ENCODE measurements at places on chromosomes 6 and 20.

- no peak for DNase-seq
These were observed 269.3 kb downstream of the DLL1 start for GRCh38 chr6:170021579-170021978.

- DNase-seq = peak; percentile 51
These were observed 114.7 kb upstream of the ZNF217 start for GRCh38 chr20:53708129-53708968.

DNA sequence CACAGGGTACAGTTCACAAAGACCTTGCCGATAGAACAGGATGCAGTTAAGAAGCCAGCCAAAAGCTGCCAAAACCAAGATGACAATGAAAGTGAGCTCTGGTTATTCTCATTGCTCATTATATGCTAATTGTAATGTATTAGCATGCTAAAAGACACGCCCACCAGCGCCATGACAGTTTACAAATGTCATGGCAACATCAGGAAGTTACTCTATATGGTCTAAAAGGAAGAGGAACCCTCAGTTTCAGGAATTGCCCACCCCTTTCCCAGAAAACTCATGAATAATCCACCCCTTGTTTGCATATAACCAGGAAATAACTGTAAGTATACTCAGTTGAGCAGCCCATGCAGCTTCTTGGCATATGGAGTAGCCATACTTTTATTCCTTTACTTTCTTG, 748.7 kb downstream of the QKI start:
- no peak for DNase-seq

DNA sequence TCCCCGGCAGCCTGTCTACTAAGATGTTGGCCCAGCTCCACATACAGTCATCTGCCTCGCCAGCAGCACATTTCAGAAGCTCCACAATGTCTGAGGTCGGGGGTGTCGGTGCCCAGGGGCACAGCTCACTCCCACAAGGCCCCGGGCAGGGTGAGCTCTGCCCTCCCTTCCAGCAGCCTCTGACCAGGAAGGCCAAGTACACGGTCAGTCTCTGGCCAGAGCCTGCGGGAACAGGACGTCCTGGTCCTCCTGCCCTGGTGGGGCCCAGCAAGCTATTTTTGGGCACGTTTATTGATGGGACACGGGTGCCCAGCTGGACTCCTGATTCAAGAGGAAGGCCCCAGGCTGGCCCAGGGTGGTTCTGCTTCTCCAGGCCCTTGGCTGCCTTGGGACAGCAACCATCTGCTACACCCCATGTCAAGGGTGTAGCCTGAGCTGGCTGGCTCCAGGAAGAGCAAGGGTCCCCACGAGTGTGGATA, 114.9 kb upstream of the PTPN1 start:
- DNase-seq = no peak

DNA sequence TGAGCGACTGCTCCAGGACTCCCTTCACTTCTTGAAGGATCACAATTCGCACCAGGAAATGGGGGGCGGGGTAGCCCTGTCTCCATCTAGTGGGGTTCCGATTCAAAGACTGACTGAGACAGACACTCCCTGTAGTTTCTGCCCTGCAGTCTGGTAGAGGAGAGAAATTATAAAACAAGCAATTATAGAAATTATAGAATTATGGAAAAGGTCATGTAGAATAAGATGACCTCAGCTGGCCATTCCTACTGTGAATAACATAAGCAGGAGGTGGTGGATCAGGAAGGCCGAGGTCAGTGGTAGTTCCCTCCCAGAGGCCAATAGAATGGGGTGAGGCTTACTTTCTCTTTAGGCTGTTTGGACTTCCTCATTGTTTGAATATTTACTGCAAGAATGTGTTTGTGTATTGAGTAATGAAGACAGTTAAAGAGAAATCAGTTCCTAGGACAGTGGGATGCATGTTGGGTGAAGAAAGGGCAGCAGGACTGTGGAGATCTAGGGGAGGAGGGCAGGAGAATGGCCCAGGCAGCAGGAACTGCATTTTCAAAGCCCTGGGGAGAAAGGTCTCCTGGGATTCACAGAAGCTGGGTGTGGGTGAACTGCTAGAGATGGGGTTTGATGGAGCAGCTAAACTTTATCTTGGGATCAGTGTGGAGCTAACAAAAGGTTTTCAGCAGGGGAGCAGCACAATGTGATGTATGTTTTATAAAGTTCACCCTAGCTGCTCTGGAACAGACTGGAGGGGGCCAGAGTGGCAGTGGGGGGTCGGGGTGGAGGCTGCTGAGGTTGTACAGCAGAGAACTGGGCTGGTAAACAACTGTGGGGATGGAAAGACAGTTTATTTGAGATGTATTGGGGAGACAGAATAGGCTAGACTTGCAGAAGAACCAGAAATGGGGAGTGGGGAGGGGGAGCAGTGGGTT, 2.1 kb downstream of the ZNF341 start:
- DNase-seq = peak; percentile 26

DNA sequence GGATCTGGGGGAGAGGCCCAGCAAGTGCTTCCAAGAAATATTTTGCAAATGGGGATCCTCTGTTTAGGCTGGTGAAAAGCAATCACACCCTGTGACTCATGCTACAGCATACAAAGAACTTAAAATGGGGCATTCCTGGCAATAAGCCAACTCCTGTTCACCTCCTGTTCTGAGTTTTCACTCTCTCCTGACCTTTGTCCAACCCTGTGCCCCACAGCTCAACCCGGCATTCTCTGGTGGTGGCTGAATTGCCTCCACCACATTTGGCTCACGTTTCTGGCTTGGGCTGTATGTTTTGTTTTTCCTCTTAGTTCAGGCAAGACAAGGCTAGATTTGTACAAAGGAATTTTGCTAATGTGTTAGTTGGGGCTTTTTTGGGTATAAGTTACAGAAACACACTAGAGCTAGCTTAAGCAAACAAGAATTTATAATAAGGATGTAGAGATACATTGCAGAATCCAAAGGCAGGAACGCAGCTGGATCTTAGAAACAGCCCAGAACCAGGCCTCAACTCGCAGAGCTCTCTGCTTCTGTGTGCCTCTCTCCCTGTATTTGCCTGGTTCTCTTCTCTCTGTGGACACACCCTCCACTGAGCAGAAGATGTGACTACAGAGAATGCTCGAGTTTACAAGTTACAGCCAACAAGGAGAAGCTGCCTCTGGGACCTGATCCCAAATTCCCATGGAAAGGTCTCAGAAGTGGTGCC, 9.4 kb downstream of the ABCC10 start:
- no peak for DNase-seq

GRCh38 chr6:169324656-169325459, 71.2 kb upstream of the THBS2 start:
- DNase-seq = no peak

DNA sequence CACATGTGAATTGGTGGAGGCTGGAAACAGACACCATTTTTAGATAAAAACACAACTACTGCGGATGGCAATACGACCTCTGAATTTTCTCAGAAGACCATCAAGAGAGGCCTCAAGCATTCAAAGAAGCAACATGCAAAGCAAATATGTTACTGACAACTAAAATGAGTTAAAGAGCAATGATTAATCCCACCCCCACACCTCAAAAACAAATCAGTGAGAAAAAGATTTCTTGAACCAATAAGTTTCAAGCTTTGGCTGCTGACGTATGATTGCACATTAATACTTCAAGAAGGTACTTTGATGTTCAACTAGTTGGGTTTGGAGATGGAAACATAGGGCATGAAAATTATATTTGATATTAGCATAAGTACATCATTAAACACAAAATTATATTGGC, 982 bp downstream of the MMUT start:
- DNase-seq = no peak

- DNase-seq = no peak
These were observed 108.6 kb downstream of the BANF2 start for GRCh38 chr20:17808357-17808756.

DNA sequence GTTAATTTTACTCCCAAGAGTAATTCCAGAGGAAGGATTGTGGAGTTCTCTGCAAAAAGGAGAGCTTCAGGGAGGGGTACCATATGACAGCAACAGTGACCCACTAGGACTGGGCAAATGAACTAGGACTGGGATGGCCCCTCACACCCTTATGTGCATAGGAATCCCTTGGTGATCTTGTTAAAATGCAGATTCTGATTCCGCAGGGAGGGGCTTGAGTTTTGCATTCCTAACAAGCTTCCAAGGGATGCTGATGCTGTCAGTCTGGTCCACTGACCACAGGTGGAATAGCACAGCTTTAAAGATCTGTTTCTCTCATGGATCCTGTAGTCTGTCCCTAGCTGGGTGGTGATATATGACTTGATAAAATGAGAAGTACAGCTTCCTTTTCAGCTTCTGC, 6.3 kb upstream of the FOXA2 start:
- no peak for DNase-seq

DNA sequence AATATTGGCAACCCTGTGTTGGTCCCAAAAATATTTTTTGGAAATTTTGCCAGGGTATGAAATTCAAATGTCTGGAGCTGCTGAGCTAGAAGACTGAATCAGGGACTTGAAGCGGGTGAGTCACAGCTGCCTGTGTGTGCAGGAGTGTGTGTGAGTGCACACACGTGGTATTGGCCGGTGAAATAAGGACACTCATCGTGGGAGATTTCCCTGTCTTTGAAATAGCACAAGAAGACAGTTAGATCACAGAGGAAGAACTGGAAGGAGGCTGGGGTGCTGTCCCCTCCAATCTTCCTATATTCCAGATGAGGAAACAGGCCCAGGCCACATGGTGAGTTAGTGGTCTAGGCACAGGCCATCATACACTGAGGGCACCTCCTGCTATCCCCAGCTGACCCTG, 123.8 kb upstream of the MLN start:
- DNase-seq = no peak

DNA sequence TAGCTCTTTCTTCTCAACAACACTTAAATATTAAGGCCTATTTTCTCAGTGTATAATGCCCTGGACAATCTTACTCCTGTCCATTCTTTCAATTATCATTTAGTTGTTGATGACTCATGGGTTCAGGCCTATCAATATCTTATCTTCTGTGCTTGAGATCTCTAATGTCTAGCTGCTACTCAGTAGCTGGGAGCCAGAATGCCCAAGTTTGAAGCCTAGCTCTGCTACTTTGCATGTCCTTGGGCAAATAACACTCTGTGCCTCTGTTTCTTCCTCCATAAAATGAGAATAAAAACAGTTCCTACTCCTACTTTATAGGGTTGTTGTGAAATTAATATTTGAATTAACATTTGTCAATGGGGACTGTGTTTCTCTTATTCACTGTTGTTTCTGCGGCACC, 69.5 kb downstream of the MAN1A1 start:
- no peak for DNase-seq

GRCh38 chr6:131787079-131787478, 20.7 kb upstream of the ENPP1 start:
- no peak for DNase-seq

DNA sequence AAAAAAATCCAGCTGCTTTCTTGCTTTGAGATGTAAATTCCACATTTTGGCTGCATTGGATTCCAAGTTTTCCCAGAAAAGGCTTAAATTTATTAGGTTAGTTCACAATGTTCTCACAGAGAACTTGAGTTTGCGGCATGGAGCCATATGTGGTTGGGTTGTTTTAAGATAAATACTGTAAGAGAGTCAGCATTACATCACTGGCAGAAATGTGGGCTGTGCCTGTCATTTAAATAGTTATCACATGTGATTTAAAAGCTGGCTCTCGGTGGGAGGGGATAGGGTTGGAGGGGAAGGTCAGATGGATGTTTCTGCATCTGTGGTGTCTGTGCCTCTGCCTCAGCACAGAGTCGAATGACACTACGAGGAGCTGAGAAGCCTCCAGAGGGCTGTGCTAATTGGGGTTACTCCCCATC, 73.8 kb upstream of the SCP2D1 start:
- no peak for DNase-seq

- DNase-seq = no peak
These were observed 16.8 kb downstream of the PHACTR2 start for GRCh38 chr6:143694560-143694959.

GRCh38 chr6:154373971-154374370, 17.4 kb upstream of the IPCEF1 start:
- no peak for DNase-seq

- no peak for DNase-seq
These were observed 265.8 kb upstream of the TCF21 start for GRCh38 chr6:133623065-133623464.

DNA sequence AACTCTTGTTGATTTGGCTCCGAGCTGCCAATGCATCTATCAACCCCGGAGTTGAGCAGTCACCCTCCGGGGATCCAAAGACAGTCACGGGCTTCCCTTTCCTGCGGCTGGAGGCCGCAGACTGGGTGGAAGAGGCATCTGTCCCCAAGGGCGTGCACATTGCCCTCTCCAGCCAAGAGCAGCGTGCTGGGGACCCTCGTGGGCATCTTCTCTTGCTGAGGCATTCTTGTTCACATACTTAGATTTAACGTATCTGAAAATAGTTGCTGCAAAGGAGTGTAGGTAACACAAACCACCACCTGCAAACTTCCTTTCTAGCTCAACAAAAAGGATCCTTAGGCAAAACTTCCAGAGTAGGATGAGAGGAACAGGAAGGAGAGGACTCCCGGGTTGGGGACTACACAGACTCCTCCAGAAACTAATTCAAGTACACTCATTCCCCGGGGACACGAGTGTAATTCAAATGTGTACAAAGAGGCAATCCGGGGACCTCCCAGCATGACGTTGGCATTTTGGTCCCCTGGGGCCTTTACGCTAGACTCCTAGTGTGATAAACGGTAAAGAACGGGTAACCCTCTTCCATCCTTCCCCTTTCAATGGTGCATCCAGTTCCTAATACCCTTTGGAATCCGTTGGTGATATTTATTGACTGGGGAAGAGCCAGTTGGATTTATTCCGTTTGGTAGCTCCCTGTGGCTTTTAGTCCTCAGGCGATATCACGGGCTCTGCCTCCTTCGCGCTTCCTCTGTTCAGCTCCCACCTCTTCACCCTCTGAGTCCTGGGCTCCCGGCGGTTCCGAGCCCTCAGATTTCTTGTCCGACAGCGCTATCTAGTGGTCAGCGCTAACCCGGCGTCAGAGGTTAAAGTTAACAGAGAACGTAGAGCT, 2.7 kb upstream of the COL12A1 start:
- DNase-seq = peak; percentile 85

GRCh38 chr6:170080169-170080827, 210.6 kb downstream of the DLL1 start:
- DNase-seq = peak; percentile 6

GRCh38 chr6:168247443-168248147, 72.0 kb downstream of the DACT2 start:
- DNase-seq = no peak

DNA sequence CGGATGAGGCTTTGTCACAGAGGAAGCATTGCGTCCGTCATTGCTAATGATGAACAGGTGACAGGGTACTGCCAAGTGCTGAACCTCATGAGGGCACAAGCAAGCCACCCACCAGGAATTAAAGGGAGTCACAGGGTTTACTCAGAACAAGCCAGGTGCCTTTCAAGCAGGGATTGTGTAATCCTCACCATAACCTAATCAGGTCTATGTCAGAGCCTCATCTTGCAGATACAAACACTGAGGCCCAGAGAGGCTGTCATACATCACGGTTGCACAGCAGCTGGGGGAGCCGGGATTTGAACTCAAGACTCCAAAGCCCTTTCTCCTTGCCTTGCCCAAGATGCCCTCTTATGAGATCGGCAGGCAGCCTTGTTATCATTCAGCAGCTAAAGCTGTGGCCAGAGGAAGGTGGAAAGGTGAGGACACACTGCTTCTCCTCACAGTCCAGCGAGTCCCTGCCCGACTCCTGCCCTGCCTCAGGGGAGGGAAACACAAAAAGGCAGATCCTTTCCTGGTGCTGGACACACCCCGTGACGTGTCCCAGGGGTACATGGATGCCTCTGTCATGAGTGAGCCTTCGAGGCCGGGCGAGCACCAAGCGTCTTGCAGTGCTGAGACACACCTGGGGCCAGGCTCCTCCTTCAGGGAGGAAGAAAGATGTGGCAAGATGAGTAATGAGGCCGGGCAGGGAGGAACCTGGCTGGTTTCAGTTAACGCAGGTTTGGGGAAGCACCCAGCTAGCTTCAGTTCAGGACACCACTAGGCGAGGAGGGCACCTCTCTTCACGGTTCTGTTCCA, 214.9 kb downstream of the LY86 start:
- no peak for DNase-seq
